ENCODE measurements at places on chromosomes 4 and X. TPM values are rescaled to one million over a fixed set of nuclear protein-coding genes. Genes with fewer than 3 reads are reported as not detected.

GRCh38 chr4:99690990-99691389 is 33.4 kb upstream of the C4orf54 start:
- no peak for DNase-seq

DNA sequence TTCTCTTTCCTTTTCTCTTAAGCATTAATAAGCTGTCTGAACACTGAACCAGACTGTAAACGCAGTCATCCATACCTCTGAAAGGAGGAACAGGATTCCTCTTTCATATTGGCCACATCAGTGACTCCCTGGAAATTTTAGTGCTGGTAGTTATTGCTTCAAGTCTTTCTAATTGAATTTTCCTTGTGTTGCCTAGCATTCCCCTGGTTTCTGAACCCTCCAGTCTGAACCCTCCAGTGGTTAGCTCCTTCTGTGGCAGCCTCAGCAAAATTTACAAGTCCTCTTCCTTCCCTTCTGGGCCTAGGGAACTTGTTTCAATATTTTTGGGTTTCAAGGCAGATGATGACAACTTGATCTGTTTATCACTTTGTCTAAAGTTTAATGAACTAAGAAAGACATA is 7.9 kb downstream of the SPARCL1 start:
- DNase-seq, result no peak

GSX2 gene
- total RNA-seq, result not detected

DNA sequence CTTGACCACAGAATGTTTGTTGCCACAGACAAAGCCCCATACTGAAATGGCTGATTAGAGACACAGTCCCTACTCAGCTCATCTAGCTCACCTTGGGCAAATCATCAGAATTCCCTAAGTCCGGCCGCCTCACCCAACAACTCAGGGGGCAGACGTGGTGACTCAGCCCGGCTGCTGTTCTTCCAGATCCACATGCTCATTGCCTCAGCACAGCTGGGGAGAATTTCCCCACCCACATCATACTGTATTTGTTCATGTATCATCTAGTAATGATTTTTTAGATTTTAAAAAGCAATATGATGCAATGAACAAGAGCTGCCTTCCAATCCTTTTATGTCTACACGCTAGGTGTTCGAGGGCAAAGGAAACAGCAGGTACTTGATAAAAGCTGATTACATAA is 333.8 kb upstream of the TENM3 start:
- DNase-seq, result no peak

DNA sequence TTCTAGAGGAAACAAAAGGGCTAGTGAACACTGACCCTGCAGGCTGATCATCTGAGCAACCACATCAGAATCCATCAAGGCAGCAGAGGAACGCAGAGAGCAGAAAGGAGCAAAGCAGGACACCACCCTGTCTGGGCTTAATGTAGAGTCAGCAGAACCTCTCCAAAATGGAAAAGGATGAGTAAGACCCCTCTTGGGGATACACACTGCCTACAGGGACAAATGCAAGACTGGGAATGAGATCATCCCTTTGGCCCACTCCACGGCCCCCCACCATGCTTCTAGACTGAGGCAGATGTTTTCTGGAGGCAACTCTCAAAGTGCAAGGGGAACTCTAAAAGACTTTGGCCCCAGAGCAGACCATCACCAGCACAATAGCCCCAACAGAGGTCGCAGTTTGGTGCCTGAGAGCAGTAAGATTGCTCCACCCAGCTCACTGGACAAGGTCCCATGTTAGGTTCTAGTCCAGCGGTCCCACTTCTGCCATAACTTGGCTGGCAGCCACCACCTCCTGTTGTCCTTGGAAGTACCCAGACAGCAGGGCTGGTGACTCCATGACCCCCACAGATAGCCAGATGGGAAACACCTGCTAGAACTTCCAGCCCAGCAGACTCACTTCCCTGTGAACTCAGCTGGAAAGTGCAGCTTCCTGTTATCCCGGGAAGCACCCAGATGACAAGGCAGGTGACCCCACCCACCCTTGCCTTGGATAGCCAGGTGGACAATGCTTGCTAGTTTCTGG is 372.7 kb downstream of the INPP4B start:
- no peak for DNase-seq

ADGRG4 gene
- total RNA-seq, result not detected

DNA sequence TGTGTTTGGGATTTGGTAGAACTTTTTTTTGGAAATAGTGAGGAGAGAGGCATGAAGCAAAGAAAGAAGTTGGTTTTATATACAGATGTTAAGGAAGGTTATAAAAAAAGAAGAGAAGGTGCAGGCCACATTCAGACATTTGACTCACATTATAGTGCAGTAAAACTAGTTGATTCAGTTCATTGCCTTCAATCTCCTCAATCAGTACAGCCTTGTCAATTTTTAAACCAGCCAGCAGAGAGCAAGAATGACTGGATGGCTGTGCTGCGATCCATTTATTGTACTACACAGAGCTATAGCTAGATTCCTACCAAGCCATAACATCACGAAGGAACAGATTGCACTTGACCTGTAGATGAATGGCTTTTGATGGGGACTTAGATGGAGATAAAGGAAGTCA is 79.7 kb upstream of the LSM6 start:
- no peak for DNase-seq

DNA sequence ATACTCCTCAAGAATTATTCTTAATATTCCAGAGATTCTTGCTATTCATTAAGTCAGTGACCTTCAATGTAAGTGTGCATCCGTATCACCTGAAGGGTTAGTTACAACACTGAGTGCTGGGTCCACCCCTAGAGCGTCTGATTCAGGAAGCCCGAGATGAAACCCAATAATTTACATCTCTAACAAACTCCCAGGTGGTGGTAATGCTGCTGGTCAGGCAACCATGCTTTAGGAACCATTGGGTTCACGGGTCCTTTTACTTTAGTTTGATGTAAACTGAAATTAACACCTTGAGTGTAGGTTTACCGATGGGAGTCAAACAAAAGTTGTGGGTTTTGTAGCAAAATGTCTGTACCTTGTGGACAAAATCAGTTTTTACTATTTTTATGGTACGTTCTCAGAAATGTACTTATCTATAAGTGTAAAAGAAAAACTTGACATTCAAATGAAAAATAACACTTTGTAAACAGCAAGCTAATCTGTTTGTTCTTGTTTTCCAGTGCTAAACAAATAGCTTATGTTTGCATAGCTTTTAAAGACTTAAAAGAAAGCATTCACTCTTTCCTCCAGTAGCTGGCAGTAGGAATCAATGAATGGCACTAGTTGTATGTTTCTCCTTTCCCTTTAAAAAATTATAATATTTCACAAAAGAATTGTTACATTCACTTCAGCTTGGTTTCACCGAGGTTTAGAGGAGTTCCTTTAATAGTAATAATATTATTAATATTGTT is 32.7 kb downstream of the ACE2 start:
- DNase-seq, result no peak

DNA sequence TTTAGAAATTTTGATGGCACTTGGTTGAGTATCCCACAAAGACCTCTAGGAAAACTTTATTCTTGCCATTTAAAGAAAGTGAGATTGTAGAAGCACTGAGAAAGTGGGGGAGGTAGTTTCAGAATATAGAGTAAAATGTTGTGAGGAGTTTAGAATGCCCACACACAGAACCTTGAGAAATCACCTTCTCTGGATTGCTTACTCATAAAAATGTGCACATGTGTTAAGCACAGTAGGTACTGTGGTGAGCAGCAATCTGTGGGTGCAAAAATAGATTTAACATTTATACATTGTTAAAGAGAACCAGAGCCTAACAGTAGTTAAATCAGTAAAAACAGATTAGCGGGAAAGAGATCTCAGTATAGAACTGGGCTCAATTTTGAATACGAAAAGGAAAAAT is 201.2 kb upstream of the NWD2 start:
- no peak for DNase-seq

- no peak for DNase-seq
Measured at GRCh38 chr4:183297675-183298074, 22.4 kb downstream of the CLDN22 start.

MAGT1 gene
- total RNA-seq, result 30.2 TPM

DNA sequence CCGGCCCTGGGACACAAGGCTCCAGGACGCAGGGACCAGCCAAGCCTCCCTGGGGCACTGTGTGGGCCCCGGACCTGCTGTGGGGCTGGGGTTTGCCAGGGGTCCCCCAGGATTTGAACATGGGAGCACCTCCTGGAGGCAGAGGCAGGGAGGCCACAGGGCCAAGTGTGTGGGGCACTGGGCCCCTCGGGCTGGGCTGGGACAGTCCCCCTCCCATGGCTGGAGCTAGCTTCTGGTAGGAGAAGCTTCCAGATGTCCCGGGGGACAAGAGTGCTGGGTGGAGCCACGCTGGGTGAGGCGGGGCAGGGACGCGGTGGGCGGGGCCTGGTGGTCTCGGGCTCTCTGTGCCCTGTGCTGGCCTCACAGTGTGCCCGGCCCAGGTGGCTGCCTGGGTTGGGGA is 18.6 kb downstream of the FGFRL1 start:
- DNase-seq, result no peak

- DNase-seq, result no peak
Measured at GRCh38 chr4:3311489-3312171, 18.8 kb downstream of the RGS12 start.

GRCh38 chrX:13123247-13123856 is 78.9 kb upstream of the FAM9C start:
- no peak for DNase-seq

- no peak for DNase-seq
Measured at GRCh38 chrX:39929379-39930025, 168.3 kb downstream of the BCOR start.

DNA sequence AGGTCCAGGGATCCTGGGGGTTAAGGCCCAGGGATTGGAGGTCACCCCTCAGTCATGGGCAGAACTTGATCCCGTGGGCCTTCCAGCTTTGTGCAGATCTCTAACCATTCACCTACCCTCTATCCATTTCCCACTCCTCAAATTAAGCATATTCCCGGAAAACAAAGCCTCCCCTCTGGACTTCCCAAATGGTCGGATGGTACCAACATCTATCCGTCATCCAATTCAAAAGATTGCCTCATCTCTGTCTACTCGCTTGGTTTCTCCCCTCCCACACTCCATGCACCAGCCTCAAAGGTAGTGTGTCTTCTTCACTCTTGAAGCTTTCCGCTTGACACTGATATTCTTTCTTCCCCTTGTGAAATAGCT is 473 bp upstream of the BCLAF3 start:
- DNase-seq, result peak; percentile 8

IL15 gene
- total RNA-seq, result not detected

MAGEB2 gene
- not detected for total RNA-seq

DNA sequence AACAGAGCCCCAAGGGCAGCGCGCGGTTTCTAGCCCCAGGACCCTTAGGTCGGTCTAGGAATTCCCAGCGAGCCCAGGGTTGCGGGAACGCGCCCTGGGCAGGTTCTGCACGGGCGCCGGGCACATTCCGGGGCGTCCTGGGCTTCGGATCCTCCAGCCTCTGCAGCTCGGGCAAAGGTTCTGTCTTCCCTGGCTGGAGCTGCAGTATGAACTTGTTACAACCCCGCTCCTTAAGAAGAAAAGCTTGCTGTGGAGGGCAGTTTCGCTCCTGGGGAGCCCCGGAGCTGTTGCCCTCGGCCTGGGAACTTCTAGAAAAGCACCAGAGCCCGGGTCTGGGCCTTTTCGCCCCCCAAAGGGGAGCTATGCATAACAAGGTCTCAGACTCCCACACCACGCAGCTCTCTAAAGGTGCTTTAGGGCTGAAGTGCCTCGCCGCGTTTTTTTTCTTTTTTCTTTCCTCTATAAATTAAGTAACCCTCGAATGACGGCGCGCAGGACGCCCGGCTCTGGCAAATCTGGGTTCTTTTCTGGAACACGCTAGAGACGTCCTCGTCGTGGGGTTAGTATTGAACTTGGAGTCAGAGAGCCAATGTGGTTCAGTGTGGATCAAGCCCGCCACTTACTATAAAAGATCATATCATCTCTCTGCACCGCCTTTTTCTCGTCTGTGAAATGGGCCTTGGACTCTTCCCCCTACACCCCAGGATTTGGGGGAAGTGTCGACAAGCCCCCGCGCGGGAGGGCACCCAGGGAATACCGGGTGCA is 5.7 kb downstream of the MSX1 start:
- no peak for DNase-seq

CT45A5 gene
- not detected for total RNA-seq

NEXMIF gene
- not detected for total RNA-seq
